ENCODE measurements at places on chromosomes 11 and 22. TPM values are rescaled to one million over a fixed set of nuclear protein-coding genes. Genes with fewer than 3 reads are reported as not detected.

GRCh38 chr22:27662359-27663301 lies 138.9 kb downstream of the MN1 start:
- no peak for DNase-seq

DNA sequence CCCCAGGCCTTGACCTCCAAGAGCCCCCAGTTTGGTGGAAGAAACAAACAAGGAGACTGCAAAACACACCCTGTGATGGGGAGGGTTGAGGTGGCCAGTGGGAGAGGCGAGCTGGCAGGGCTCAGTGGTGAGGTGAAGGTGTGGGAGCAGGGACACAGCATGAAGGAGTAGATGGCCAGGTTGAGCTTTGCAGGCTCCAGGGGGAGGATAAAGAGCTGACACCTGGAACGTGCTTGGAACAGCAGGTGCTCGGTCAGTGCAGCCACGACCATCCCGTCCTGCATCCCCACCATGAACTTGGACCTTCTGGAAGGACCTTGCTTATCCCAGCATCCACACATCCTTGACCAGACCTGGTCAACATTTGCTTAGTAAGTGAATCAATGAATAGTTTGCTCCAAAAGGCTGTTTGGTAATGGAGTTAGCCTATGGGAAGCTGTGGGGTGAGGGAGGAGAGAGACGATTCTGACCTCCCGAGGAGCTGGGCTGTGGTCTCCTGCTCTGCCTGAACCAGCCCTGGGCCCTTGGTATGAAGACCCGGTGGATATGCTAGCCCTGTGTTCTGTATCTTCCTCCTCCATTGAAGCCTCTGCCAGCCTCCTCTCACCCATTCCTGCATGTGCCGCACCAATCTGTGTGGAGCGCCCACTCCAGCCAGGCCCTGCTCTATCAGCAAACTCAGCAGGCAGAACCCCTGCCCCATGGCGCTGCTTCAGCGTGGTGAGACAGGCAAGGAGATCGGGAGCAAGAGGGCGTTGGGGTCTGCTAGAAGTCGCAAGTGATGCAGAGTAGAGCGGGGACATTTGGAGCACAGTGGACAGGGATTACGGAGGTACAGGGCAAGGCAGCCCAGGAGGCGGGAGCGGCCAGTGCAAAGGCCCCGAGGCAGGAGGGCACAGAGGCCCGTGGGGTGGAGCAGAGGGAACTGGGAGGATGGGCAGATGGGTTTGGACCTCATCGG lies 9.9 kb downstream of the LINC01488 start:
- DNase-seq = no peak

- no peak for DNase-seq
These were observed 99.0 kb downstream of the LARGE1 start for GRCh38 chr22:33821290-33821689.

- no peak for DNase-seq
These were observed 11.1 kb upstream of the UPB1 start for GRCh38 chr22:24483976-24484545.

GRCh38 chr22:46142548-46143490 lies 7.5 kb upstream of the PPARA start:
- DNase-seq = no peak

DNA sequence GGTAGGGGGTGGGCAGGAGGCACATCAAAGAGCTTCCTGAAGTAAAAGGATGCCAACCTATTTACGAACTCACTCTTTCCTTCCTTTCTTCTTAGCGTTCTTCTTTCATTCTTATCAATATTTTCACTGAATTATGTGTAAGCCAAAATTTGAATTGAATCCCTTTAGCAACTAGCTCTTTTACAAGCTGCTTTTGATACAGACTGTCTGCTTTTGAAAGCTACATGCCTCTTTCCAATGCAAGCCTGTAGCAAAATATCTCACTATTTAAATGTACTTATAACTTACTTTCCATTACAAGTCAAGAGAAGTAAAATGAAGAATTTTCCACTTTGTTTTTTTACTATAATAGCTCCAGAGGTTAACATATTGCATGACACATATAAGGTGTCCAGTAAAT lies 186.6 kb downstream of the NXPE2 start:
- DNase-seq = no peak

- DNase-seq = no peak
These were observed 37.2 kb downstream of the TMEM123 start for GRCh38 chr11:102415304-102415916.

DNA sequence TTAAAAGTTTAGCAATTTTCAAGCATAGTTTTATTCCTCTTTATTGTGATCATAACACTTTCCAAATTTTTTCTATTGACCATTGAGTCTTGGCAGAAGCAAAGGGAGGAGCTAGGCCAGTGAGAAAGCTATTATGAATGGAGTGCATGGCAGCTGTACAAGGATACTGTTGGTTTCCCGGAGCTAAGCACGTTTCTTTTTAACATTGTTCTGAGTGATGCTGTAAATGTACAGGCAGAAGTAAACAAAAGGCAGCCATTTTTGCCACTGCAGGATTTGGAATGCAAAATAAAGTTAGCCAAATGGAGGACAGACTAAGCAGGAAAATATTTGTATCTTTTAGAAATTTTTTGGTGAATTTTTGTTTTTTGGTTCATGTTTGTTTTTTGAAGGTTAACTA lies 16.2 kb downstream of the CBL start:
- no peak for DNase-seq

- DNase-seq = peak; percentile 69
These were observed 8.9 kb upstream of the NLRP6 start for GRCh38 chr11:269146-269890.

DNA sequence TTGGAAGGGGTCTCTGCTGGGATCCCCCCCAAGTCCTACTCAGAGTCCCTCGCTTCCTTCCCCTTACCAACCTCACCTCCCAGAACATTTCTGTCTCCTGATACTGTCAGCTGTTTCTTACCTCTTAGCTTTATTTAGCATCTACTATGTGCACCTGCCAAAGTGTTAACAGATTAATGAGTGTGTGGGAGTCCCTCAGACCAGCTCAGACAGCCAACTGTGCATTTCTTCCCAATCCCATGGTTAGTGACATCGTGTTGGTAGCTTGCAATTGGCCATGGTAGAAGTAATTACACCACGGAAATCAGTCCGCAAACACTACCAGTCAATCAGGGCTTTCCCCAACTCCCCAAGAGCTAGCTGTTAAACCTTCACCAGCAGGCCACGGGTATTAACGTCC lies 150.6 kb downstream of the DSCAML1 start:
- no peak for DNase-seq

GRCh38 chr11:12827929-12828812 lies 153.9 kb downstream of the TEAD1 start:
- DNase-seq = no peak

- no peak for DNase-seq
These were observed 79.0 kb downstream of the AASDHPPT start for GRCh38 chr11:106156290-106156937.

DNA sequence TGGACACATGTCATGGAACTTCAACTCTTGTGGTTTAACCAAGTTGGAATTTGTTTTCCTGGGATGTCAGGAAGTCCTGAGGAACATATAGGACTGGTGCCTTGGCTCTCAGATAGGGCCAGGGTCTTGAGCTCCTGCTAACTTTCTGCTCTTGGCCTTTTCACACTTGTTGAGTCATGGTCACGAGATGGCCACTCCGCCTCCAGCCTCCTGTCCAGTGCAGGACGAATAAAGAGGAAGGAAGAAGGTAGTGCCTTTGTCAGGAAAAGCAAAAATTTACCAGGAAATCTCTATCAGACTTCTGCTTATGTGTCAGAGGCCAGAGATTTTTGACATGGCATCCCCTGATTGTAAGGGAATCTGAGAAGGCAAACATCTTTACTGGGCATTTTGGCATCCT lies 89.1 kb upstream of the ARHGAP20 start:
- DNase-seq = no peak

DNA sequence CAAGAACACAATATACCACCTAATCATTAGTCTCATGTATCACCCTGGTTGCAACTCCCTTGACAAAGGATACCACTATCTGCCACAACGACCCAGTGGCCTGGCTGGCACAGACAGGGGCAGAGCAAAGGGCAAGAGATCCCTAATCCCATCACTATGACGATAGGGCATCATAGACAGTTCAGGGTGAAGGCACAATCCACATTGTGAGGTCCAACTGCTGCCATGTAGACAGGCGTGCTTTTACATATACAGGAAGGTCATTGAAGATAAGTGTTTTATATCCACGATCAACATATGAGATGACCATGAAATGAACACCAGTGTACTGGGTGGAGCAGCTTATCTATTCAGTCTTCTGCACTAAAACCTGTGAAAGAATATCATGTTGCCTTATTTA lies 94.6 kb downstream of the IGLL1 start:
- no peak for DNase-seq

GRCh38 chr22:21865041-21865440 lies 2.4 kb downstream of the MAPK1 start:
- DNase-seq = no peak

- no peak for DNase-seq
These were observed 17.3 kb upstream of the CSTF3 start for GRCh38 chr11:33178443-33179180.

- DNase-seq = no peak
These were observed 2.5 kb downstream of the OR56B4 start for GRCh38 chr11:6110011-6110410.

GRCh38 chr11:67441731-67442351 lies 1.4 kb downstream of the CORO1B start:
- no peak for DNase-seq

DNA sequence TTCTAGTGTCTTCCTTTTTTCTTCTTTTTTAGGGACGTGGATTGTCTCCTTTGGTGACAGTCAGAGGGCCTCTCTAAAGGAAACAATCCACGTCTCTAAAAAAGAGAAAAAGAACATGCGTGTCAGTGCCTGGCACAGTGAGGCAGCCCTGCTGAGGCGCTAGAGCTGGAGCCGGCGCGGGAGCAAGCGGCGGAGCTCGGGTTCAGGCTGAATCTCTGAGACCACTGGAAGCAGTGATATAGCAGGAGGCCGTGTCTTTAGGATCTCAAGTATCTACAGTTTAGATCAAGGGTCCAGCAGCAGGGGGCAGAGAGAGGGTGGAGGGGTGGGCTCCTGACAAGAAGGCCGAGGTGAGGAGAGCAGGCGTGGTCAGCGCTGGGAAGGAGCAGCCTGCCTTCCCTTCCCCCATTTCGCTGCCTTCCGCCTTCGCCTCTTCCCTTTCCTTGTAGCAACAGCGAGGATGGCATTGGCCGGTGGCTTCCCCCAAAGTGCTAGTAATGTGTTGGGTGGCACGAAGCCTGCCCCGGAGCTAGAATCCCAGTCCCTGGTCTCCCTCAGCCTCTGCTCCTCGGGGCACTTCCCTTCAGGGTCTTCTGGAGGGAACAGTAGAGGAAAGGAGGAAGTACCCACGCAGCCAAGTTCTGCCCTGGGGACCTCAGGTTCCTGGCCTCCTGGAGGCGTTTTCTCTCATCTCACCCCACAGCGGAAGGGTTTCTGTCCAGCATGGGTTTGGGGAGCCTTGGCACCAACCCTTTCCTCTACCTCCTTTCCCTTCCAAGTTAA lies 28.2 kb upstream of the RAB1B start:
- DNase-seq = no peak

DNA sequence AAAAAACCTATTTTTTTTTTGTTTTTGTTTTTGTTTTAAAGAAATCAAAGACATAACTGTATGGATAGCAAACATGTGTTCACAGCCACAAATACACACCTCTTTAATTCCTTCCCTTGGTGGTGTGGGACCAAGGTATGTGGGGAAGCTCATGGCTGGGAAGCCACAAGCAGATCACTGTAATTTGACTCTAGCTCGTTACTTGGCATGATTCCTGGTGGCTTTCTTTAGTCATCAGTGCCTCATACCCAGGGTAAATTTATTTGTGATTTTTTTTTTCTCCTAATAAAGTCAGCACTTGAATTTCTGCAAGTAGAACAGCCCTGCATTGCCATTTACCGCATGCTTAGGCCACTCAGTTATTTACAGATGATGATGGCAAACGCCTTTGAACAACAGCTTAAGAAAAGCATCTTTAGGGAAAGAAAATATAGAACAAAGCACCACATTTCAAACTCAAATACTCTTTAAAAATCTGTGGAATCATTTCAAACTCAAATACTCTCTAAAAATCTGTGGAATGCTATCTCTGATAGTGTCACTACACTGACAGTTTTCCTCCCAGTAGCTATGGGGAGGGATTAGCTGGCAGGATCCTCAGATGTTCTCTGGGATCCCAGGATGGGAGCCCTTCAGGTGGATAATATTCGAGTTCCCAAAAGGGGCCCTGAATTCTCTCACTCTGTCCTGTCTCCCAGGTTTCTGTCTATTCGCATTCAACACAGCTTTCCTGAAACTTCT lies 687.2 kb downstream of the OPCML start:
- no peak for DNase-seq

GRCh38 chr11:116797816-116798215 lies 6.1 kb upstream of the APOA5 start:
- DNase-seq = no peak

GRCh38 chr11:119335655-119336543 lies 1.6 kb downstream of the RNF26 start:
- no peak for DNase-seq

DNA sequence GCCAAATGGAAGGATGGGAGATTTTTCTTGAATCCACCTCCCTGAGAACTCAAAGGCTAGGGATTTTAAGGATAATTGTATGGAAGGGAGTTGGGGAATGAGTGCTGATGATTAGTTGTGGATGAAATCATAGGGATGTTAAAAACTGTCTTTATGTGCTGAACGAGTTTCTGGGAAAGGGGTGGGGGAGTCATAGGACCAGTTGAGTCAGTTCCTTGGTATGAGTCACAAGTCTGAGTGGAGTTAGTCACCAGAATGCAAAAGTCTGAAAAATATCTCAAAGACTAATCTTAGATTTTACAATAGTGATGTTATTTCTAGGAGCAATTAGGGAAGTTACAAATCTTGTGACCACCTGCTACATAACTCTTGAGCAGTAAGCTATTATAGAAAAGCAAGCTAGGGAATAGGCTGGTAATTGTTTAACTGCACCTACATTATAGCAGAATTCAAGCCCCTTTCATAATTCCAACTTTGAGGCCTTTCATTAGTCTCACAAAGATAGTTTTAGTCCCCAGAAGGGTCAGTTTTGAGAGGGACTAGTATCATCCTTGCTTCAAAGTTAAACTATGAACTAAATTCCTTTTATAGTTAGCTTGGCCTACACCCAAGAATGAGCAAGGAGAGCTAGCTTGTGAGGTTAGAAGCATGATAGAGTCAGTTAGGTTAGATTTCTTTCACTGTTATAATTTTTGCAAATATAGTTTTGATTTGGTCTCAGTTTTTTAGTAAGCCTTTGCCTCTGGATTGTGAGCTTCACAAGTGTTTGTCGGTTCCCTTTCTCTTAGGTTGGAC lies 668.0 kb downstream of the ETS1 start:
- DNase-seq = no peak

GRCh38 chr11:8263769-8264410 lies at the start of gene LMO1:
LMO1 (minus strand) TSS chr11:8263878; CDS start chr11:8263362, 516 bp downstream.
- DNase-seq = no peak

OR10S1 gene
- not detected for total RNA-seq

OR5AR1 gene
- not detected for total RNA-seq

ZBTB16 gene
- 2.7 TPM for total RNA-seq

TTC9C gene
- total RNA-seq = 36.8 TPM

FKBP2 gene
- 53.5 TPM for total RNA-seq

C11orf42 gene
- not detected for total RNA-seq

OR10D3 gene
- total RNA-seq = not detected

C11orf16 gene
- total RNA-seq = not detected

SCGB2A2 gene
- total RNA-seq = not detected

NXPE4 gene
- total RNA-seq = not detected

ACCS gene
- total RNA-seq = 5.4 TPM
